ENCODE measurements at places on chromosomes 12 and 14.
A peak's percentile ranks its signal among the peaks of the same experiment; 100 is the strongest.

GRCh38 chr12:75662511-75663159 lies 151.2 kb upstream of the KRR1 start:
- no peak for DNase-seq

DNA sequence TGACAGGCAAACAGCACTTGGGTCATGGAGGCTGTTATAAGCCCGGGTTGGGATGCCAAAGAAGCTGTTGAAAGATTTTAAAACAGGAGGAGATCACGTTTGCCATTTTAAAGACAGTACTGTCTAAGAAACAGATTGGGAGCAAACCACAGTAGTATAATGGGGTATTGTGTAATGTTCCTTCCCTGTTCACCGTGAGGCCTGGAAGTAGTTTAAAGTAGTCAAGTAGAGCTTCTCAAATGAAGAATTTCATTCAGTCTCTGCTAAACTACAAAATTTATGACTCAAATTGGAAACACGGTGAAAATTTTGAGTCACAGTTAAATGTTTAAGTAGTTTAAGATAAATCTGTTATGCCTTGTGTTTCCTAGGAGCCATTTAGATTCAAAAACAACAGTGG lies 35.8 kb downstream of the ATP2A2 start:
- no peak for DNase-seq

- no peak for DNase-seq
Measured at GRCh38 chr12:68675101-68675842, 11.5 kb upstream of the NUP107 start.

DNA sequence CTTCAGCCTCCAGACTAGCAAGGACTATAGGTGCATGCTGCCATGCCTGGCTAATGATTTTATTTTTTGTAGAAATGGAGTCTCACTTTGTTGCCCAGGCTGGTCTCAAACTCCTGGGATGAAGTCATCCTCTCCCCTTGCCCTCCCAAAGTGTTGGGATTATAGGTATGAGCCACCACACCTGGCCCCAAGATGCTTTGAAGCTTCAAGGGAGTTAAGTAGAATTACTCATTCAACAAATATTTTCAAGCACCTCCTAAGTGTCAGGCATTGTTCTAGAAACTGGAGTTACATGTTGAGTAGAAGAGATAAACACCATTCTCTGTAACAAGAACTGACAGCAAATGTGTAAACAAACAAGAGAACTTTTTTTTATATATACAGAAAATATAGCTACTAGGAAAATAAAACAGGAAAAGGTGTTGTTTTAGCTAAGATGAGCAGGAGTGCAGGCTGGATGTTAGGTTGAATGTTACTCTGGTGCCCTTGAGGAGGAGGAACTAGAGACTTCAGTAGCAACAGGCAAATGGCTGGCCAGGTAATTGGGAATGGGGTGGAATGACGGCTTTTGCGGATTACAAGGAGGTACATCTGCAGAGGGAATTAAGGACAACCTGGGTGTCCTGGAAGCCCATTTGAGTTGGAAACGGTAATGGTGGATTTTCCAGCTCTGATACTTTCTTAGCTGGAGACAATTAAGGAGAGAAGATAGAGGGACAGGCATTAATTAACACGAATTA lies 32.0 kb upstream of the CFAP54 start:
- no peak for DNase-seq

- no peak for DNase-seq
Measured at GRCh38 chr12:6853626-6854025, 1.7 kb downstream of the USP5 start.

DNA sequence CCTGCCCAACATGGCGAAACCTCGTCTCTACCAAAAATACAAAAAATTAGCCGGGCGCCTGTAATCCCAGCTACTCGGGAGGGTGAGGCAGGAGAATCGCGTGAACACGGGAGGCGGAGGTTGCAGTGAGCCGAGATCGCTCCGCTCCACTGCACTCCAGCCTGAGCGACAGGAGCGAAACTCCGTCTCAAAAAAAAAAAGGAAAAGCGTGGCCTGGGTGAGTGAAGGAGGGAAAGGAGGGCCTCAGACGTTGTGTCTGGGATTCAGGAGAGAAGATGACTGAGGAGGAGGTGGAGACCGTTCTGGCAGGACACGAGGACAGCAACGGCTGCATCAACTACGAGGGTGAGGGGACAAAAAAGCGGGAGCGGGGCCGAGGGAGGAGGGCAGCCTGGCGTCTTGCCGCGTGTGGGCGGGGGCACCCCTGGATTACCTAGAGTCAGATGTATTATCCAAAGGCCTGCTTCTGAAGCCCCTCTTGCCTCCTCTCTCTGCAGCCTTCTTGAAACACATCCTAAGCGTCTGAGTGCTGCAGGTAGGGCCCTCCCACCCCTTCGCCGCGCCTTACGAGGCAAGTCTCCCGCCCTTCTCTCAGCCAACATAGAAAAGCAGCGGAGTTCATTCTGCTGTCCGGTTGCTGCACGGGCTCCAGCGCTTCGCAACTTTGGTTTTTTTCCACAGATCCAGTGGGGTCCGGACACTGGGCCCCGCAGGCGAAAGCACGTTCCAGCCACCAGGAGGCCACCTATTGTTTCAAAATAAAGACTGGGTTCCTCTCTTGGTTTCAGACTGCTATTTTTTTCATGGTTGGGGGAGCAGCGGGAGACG lies 744 bp upstream of the MYL6 start:
- DNase-seq, result peak; percentile 95

- DNase-seq, result no peak
Measured at GRCh38 chr14:22417914-22418313, 171.1 kb downstream of the DAD1 start.

DNA sequence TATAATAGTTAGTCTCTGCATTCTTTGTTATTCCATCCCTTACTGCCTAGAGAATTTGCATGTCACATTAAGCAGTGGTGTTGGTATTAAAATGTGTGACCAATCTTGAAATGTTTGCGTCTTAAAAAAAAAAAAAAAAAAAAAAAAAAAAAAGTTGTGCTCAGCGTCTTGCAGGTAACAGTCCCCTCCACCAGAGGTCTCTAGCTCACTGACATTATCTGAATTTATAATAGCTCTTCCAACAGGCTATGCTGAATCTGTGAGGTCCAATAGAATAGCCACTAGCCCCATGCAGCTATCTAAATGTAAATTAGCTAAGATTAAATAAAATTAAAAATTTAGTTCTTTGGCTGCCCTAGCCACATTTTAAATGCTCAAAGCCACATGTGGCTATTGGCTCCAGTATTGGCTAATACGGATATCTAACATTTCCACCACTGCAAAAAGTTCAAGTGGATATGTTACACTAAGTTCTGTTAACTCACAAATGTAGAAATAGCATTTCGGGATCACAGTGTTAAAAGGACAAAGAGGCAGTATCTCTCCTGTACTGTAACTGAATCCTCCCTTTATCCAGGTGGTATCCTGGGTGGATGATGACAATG lies 28.7 kb downstream of the NKX2-8 start:
- DNase-seq, result peak; percentile 36

GRCh38 chr12:18258929-18259328 lies 2.4 kb upstream of the PIK3C2G start:
- DNase-seq, result no peak

GRCh38 chr12:95701275-95701674 lies 89.3 kb downstream of the NTN4 start:
- no peak for DNase-seq

GRCh38 chr14:62030387-62030786 lies 268.2 kb downstream of the SNAPC1 start:
- no peak for DNase-seq

DNA sequence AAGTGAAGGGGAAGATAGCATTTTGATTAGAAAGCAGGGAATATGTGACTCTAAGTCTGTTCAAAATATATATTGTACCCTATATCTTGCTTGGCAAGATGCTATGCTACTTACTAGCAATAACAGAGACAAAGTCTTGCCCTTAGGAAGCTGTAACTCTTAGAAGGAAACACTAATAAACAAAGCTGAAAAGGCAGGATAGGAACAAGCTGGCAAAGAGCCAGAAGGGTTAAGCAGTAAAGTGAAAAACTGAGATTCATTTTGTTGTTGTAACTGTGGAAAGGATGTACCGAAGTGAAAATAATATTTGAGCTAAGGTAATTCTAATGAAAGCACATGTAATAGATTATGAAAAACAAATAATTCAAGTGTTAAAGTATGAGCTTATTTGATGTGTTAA lies 527.1 kb upstream of the FLRT2 start:
- no peak for DNase-seq

DNA sequence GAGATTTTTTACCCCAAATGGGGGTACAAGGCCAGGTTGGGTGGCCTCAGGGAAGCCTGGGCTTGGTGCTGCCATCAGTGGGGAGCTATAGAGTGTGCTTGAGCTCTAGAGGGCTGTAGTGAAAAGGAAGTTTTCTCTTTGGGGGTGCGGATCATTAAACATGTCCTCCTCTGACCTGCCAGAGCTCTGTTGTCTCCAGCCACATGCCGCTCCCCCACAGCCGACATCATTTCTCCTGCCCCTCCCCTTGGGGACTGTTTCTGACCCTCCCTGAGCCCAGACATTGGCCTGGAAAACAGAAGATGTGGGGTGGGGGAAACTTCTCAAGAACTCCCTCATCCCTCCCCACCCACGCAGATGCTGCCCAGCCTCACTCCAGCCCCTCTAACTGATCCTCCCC lies 25.3 kb downstream of the DTX1 start:
- DNase-seq, result no peak

- DNase-seq, result no peak
Measured at GRCh38 chr14:77245820-77246219, 25.2 kb downstream of the NGB start.

DNA sequence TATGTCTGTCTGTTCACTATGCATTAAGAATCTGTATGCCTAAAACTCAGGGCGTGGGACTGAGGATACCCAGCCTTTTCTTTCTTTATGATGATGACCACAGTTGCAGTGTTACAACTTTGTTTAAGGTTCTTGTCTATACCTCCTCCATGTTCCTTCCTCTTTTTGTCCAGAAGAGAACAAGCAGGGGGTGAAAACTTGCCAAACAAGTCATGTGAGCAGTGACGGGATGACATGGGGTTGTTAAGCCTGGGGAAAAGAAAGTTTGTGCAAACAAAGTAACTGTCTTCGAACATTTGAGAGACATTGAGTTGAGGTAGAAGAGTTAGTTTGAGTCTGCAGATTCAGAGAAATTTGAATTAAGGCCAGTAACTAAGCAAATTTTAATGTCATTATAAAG lies 505.5 kb downstream of the NPAS3 start:
- DNase-seq, result no peak

GRCh38 chr12:116635487-116635886 lies 76.3 kb downstream of the MAP1LC3B2 start:
- no peak for DNase-seq

DNA sequence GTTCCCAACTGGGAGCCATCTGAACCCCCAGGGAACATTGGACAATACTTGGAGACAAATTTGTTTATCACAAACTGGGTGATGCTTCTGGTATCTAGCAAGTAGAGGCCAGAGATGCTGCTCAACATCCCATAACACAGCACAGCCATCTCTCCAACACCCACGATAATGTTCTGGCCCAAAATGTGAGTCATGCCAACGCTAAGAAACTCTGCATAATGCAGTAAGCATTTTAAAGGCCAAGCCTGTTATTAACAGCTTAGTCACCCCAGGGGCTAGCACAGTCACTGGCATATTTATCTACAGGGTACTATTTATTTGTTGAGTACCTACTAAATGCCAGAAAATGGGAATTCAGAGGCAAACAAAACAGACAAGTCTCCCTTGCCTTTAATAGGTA lies 873.1 kb upstream of the TMEM132C start:
- no peak for DNase-seq

- DNase-seq, result no peak
Measured at GRCh38 chr14:55097881-55098560, 31.0 kb upstream of the LGALS3 start.

- peak; percentile 57 for DNase-seq
Measured at GRCh38 chr14:91366749-91367148, 50.9 kb downstream of the CCDC88C start.

DNA sequence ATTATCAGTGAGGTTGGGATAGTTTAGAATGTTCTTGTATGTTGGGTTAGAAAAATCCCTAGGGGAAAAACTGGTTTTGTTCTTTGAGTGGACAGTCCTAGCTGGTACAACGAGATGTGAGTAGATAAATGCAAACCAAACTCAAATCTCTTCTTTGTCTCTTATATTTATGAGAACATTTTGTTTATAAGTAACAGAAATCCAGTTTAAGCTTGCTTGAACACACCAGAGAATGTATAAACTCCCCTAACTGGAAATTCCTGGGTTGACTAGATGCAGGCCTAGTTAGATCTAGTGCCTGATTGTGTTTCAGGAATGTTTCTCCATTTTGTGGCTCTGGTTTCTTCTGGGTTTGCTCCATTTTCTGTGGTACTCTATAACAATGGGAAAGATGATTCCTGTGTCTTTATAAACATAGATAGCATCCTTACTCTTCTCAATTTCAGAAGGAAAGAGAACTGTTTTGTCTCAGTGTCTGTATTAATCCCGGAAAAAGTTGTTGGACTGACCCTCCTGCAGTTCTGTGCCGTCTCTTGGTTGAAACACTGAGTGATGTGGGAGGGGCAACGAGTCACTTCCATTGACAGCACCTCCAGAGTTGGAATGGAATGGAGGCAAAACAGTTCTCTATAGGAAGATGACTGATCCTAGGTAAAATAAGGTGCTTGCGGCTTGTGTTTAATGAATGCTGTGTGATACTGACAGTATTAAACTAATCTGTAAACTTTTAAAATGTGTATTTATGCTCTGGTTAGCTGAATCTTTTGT lies 244.8 kb downstream of the TMTC2 start:
- DNase-seq, result no peak

DNA sequence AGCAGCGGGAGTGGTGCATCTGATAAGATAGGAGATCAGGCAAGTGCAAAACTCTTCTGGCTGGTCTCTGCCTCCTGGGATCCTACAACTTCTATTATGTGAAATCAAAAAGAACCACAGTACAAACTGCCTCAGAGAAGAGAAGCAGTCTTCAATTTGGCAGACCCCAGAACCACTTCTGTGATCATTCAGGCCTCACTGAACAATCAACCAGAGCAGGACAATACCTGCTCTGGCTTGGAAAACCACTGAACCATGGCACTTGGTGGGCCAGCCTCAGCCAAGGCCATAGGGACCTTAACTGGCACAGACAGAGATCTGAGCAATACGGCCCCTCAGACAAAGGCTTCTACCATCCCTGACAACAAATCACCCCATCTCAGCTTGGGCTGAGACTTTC lies 103.0 kb downstream of the NDUFA12 start:
- DNase-seq, result no peak

DNA sequence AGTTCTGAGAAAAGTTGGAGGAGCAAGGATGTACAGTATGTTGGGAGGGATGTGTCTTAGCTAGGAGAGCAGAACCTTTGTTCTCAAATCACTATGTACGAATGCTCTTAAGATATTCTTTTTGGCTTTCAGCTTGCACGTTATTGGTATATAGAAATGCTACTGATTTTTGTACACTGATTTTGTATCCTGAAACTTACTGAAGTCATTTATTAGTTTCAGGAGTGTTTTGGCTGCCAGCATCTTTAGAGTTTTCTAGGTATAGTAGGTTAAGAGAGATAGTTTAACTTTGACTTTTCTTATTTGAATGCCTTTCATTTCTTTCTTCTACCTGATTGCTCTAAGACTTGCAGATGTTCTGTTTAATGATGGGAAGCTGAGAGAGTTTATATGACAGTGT lies 442.8 kb upstream of the FBXO33 start:
- no peak for DNase-seq

- DNase-seq, result no peak
Measured at GRCh38 chr14:32666308-32666707, 272.4 kb upstream of the NPAS3 start.
